Fibroblast of skin of abdomen (primary cell): ENCODE measurements at places on chromosomes 12 and 14.
A peak's percentile ranks its signal among the peaks of the same experiment; 100 is the strongest.

DNA sequence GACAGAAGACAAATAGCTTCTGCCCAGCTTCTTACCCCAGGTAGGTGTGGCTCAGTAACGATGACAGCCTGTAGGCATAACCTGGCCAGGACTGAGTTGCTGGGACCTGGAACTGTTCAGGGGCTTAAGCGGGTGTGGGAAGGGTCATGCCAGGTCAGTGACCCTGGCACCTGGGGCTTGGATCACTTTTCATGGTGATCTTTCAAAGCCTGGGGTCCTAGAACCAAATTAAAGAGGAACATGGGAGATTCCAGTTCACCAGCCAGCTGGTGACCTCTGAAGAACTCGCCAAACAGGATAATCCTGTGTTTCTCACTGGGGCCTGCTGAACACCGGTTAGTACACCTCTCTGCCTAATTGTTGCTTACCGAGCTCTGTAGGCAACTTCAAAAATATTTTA lies 102.6 kb upstream of the LMNTD1 start:
- no peak for DNase-seq

DNA sequence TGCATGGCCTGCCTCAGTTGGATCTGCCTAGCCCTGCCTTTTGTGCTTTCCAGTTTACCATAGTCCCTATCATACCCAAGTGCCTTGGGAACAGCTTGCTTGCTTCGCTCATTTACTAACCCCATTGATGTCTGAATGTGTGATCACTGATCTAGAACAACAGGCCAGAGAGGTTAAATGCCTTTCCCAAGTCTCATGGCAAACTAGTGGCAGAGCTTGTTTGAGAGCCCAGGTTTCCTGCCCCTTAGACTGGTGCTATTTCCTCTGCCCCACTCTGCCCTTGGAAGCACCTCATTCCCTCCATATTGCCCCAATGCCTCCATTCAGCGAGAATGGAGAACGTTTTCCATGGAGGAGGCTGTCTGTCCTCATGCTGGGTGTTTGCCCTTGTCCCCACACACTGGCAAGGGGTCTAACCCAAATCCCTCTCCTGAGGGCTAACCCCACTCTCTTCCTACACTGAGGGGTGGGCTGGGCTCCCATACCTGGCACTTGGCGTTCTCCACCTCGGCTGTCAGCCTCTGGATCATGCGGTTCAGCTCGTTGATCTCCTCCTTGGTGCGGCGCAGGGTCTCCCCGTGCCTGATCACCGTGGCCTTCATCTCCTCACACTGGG lies 19.8 kb downstream of the KRT7 start:
- DNase-seq, result no peak

DNA sequence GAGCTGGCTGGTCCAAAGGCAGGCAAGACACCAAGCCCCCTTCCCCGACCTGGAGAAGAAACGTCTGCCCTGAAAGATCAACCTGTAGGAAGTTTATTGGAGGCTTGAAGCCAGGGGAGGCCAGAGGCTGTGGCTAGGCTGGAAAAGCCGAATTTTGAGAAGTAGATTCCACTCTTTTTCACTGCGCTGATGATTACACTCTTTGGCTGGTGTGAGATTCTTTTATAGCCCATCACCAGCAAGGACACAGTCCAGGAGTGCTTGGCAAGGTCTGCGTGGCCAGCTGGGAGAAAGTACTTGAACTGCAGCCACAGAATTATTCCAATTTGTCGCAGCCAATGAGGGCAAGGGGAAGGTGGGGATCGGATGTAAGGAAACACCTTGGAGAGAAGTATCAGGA lies 45.0 kb downstream of the SYNE3 start:
- DNase-seq, result no peak

DNA sequence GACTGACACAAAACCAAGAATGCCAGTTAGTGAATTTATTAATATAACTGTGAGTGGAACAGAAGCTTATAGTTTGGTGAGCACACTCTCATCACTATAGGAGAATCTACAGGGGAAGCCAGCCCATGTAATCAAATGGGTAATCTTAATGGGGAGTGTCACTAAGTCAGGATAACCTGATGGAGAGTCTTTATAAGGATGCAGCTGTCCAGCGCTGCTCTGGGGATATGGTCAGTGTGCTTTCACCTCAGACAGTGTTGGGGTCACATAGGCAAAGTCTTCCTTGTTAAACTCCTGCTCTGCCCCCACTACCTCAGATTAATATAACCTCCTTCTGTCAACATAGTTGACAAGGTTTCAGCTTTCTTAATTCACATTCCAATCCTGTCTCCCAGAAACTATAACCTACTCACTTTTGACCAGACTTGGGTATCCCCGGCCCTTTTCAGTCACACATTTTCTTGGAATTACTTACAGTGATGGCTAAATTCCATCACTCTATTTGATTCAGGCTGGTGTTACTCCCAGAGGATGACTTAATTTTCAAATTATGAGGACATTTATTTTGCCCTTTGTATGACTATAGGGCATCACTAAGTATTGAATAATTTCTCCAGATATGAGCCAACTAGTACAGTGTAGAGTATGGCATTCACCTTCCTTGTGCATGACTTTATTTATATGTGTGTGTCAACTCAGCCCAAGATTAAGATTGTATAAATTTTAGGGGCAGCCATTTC lies 13.2 kb downstream of the STK38L start:
- peak; percentile 41 for DNase-seq

- peak; percentile 66 for DNase-seq
Observed at GRCh38 chr14:77485901-77486678, 12.5 kb downstream of the ISM2 start.

DNA sequence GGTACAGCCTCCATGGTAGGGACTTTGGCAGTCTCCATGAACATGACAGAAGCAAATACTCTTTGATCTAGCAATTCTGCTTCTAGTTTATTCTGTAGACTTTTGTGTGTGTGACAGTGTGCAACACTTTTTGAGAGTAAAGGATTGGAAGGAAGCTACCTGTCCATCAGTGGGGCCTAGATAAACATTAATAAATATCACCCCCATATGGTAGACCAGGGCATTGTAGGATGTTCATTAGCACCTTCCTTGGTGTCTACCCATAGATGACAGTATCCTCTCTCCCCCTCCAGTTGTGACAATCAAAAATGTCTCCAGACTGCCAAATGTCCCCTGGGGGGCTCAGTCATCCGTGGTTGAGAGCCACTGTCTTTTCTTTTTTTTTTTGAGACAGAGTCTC lies 10.8 kb downstream of the SNRNP35 start:
- no peak for DNase-seq

DNA sequence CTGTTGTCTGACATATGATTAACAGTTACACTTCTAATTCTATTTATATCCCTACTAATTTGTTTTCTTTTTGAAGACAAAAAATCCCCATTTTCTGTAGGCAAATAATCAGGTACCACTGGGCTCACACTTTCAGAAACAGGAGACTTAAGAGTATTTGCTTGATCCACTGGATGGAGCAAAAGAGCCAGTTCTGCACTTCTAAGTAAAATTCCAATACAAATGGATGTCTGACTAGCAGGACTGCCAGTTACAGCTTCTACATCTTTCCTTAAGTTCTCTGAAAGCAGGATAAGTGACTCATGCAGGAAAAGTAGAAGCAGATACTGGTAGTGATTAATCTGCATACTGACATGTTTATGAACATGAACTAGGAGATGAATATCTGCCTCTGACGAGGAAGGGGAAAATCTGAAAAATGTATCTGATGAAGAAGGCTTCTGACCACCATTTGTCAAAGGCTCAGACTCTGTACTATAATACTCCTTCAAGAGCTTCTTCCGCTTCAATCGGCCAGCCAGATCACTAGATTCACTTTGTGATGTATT lies 73.8 kb upstream of the ANKS1B start:
- DNase-seq, result peak; percentile 96

DNA sequence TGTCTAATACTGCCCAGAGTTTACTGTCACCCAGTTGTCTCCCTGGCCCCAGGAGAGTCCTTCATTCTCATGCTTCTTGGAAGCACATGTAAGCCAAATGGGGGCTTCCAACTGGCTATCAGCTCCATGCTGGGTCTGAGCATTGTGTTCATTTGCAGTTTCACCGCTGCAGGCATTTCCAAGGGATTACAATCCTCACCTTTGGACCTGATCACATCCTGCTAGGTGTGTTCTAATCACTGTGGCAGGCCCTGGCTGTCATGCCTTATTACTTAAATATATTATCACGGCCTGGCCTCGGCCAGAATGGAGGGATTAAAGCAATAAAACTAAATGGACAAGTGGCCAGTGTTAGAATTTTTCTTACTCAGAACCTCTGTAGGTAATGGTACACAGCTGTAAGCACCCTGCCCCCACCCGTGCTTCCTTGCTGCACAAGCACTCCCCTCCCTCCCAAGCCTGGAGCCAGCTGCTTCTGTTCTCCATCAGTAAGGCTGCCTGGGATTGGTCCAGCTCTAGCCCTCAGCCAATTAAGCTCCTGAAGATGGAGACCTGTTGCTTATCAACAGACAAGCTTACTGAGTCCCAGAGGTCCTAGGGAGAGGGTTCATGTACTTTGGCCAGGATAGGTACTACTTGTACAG lies 175.9 kb upstream of the RBM19 start:
- DNase-seq, result no peak

GRCh38 chr12:55724226-55724939 lies 4.2 kb downstream of the RDH5 start:
- peak; percentile 63 for DNase-seq

DNA sequence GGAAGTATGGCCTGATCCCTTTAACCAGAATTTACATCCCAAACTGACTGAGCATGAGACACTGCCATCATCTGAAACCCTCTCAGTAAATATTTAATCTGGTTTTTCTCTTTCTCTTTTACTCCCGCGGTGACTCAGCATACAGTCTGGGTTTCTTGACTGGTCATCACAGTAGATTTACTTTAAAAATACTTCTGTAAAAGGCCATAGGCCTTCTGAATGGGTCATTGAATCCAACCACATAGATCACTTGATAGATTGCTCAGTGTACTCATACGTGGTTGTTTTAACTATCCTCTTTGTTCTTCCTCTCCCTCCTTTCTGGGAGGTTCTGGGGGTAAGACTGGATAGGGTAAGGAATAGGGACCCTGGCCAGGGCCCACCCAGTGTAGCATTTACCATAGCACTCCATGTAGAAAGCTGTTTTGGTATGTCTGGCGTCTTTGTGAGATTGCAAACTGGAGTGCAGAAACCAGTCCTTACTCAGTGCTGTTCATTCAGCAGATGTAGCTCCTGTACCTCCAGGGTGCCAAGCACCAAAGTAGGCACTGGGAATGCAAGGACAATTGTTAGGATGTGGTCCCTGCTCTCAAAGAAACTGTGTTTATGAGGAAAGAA lies 165.7 kb downstream of the SRGAP1 start:
- peak; percentile 70 for DNase-seq

- no peak for DNase-seq
Observed at GRCh38 chr14:64215978-64216377, 78.2 kb downstream of the ESR2 start.

DNA sequence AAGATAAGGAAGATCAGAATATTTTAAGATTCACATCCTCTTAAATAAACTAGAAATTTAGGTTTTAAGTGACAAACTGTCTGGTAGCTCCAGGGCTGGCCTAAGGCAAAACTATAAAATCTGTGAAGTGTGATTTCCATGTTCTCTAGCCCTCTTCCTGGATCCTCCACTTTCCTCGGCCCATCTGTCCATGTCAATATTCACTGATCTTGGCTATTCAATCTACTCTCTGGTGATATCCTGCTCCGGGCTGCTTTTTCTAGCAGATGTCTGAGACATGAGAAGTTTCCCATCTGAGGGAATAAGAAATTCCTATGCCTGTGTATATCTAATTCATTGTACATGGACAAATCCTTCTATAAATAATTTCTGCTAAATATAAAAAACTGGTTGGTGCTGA lies 500.4 kb downstream of the GALC start:
- DNase-seq, result no peak

DNA sequence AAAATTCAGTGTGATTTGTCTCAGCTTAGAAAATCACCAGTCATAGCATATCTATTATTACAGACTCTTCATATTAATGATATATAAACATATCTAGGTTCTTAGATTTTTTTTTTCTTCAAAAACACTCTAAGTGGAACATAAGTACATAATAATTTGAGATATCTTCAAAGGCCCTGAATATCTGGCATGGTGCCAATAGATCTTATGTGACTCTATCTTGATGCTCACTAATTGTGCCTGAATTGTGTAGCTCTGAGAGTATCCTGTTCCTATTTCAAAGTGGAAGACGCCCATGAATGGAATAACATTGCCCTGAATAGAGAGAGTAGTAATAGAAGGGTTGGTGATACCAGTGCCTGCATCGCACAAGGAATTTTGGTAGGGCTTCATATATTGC lies 1312.7 kb upstream of the USP15 start:
- DNase-seq, result no peak

- no peak for DNase-seq
Observed at GRCh38 chr12:89672589-89672979, 36.1 kb downstream of the ATP2B1 start.

DNA sequence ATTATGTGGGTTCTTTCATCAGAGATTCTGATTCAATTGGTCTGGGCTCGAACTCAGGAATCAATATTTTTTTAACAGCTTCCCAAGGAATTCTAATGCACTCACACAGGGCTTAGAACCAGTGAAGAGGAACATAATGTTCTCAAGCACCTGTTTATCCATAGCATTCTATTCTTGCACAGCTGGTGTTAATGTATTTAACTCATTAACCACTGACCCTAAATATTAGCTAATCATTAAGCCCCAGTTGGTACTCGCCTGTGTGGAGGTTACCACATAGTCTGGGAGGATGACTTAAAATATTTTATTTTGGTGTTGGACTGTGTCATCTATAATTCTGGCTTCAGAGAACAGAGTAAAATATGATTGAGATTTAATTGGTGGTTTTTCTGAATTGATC lies 45.3 kb downstream of the LRP6 start:
- no peak for DNase-seq

DNA sequence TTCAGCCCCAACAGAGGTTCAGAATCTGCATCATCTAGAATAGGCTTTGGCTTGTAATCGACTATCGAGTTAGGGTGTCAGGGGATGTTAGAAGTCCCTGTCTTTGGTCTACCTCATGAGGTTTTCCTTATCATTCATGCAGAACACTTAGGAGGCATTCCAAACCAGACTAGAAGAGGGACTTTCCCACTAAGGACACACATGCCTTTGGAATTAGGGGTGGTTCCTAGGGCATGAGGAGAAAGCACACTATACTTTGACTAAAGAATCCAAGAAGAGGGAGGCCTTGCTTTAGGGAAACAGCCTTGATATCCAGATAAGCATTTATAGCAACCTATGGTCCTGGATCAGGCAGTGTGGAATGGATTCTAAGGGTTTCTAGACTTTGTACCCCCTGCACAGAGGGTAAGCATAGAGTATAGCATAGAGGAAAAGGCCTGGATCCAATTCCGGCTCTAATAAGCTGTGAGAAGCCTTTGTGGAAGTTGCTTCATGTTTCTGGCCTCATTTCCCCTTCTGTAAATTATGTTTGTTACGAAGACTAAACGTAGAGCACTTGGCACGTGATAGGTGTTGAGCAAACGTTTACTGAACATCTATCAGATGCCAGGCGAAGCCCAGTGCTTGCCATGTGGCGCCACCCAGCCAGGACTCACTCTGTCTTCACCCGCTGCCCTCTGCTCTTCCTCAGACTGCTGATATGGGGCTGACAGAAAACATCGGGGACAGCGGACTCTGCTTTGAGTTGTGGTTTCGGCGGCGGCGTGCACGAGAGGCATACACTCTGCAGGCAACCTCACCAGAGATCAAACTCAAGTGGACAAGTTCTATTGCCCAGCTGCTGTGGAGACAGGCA lies 13.2 kb downstream of the ZNF219 start:
- peak; percentile 60 for DNase-seq

GRCh38 chr14:65356327-65356836 lies 56.1 kb upstream of the FUT8 start:
- DNase-seq, result peak; percentile 90
